NCI-H146 (cell line): ENCODE measurements at places on chromosomes 1 and 21.

GRCh38 chr1:37888022-37888700 is 28.8 kb upstream of the MTF1 start:
- no peak for DNase-seq

- no peak for DNase-seq
These were observed at the start of gene IL19 for GRCh38 chr1:206770531-206771337. Gene IL19, plus strand, starts transcription at chr1:206770773. Its CDS starts 65,890 bp downstream, at chr1:206836663.

DNA sequence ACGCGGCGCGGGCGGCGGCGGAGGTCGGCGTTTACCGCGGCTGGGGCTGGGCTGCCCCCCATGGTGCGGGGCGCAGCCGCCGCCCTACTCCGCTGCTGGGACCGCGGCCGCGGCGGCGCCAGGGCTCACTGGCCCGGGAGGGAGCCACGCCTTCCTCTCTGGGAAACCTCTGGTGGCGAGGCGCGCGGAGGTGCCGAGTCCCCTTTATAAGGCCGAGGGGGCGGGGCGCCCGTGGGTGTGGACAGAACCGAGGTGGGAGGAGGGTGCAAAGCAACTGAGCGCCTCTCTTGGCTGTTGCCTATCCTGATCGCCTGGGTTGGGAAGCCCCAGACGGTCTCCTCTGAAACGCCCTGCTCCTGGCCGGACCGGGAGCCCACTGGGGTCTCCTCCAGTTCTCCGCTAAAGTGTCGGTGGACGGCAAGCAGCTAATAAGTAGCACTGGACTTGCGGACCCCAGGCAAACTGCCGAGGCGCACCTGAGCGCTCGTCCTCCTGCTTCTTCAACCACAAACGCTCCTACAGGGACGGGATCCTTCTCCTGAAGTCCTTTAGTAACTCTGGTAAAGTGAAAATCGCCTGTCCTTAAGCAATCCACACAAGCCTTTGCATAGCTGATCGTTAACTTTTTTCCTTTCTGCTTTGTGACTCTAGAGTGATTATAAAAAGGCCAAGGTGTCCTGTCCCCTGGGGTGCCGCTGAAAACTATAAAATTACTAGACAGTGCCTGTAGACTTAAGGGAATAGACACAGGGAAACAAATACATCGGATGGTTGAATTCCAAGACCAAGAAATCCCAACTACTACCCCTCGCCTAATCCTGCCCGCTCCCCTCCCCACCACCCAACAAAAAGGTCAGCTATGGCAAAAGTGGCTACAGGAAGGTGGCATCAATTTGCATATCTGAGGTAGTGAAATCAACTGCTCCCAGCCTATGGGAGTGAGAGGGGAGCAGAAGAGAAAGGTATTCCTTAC is at the start of gene PTGER3:
PTGER3 (minus strand) TSS at position 182 of the 973 bp plus-strand sequence. CDS start 239 bp downstream, outside the sequence.
- peak; percentile 88 for DNase-seq

DNA sequence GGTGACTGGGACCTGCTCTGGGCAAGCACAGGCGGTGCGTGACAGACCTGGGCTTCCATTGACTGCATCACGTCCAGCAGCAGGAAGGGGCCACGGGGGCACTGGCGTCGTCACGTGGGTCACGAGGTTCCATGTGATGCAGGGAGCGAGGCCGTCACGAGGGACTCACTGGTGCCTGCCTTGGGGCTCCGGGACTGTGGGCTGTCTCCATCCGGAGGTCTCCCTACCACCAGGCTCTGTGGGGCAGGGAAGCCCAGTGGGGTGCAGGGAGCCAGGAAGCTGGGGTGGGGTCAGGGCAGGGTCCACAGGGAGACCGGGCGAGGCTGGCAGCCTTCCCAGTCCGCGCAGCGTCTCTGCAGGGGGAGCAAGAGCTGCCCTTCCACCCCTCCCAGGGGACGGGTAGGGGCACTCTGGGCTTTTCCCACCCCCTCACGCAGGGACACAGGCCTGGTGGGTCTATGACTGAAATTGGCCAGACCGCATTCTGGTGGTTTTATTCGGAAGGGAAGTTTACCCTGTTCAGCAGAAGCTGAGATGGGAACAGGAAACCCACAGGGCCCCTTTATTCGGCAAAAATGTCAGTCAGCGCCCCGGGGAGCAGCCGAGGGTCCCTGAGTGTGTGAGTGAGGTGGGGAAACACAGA is 416 bp upstream of the TNFRSF14 start:
- peak; percentile 14 for DNase-seq

GRCh38 chr1:22222723-22223122 is 79.8 kb upstream of the WNT4 start:
- no peak for DNase-seq

- no peak for DNase-seq
These were observed 2.9 kb downstream of the C1QA start for GRCh38 chr1:22639286-22639685.

DNA sequence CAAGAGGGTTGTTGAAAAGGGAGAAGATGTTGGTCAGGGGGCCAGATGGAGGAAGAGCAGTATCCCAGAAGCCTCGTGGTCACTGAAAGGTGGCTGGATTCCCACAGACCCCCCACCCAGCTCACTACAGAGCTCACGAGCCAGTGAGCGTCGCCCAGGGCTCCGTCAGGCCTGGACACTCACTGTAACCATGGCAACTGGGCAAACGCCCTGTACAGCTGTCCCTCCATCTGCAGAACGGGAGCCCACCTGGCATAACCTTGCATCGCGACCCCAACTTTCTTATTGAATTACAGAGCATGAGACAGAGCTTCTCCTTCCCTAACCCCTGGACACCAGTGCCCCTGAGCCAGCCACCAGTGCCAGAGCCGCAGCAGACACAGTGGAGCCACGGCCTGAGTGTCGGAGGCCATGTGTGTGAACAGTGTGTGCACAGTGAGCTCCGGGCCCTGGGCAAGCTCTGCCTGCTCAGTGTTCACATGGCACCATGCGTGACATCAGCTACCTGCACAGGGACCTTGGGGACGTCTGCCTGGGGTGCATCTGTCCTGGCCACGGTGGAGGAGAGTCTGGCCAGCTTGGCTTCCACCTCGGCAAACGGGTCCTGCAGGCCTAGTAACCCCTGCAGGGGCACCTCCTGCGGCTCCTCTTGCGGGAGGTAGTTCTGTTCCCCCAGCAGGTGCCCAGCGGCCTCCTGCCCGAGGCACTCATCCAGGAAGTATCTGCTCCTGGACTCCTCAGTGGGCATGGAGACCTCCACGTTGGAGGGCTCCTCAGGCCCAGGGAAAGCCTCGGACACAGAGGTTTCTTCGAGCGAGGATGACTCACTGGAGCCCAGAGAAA is 25.9 kb upstream of the DDOST start:
- DNase-seq: peak; percentile 4

DNA sequence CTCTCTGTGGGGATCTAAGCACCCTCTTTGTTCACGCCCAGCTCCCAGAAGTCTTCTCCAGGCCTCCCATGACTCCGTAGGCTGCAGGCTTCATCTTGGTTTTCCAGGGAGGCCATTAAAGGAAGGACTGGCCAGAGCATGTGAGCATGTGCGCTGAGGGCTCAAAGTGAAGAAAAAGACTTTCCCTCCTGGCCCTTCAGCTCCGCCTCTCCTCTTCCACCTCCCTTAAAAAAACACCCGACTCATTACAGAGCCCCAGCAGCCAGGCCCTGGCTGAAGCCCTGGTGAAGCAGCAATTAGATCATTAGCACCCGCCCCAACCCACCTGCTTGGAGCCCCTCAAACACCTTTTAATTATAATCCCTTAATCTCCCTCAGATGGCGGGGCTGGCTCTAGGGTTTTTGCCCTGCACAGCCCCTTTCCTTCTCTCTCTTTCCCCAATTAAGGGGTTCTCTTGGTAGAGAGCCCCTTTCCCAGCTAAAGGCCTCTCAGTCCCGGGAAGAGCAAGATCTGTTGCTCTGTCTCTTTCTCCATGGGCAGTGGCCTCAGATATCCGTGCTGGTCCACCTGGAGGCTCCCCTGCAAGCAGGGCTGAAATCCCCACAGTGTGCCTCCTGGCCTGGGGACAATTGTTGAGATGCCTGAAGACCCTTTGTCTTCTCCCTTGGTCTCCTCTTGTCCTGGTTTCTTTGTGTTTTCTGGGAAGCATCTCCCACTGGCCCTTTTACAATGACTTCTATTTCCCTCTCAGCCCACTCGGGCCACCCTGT is 30.5 kb downstream of the RHBG start:
- DNase-seq: peak; percentile 11

DNA sequence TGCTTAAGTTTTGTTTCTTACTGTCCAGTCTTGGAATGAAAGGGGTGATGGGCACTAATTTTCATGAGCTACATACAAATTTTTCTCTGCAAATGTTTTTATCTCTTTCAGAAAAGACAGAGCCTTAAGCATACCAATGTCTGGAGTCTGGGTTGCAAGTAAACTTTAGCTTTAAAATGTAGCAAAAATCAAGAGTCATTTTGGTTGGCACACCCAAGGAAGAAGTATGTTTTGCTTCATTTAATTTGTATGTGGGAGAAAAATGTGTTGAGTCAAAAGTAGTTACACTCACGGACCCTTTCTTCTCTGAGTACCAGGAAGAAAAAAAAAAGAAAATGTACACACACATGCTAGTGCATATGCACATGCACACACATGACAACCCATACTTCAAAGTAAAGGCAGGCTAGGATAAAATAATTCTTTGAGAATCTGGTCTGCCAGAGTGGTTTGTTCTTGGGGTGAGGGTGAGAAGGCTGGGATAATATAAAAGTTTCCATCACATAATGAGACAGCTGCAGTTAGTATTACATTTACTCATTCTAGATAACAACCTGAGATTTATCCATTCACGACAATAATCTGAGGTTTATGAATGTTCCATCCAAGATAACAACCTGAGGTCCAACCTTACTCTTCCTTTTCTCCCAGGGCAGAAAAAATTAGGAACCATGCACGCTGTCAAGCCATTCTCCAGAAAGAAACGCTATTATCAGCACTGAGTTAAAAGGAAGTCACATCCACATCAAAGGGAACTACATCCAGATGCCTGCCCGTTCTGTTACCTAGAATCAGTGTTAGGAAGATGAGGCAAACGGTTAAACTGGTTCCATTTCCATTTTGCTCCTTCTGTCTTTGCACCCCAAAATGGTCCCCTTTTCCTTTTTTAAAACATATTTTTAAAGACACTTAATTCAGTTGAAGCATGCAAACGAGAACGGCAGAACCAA is 9.3 kb downstream of the DPYD start:
- DNase-seq: no peak

DNA sequence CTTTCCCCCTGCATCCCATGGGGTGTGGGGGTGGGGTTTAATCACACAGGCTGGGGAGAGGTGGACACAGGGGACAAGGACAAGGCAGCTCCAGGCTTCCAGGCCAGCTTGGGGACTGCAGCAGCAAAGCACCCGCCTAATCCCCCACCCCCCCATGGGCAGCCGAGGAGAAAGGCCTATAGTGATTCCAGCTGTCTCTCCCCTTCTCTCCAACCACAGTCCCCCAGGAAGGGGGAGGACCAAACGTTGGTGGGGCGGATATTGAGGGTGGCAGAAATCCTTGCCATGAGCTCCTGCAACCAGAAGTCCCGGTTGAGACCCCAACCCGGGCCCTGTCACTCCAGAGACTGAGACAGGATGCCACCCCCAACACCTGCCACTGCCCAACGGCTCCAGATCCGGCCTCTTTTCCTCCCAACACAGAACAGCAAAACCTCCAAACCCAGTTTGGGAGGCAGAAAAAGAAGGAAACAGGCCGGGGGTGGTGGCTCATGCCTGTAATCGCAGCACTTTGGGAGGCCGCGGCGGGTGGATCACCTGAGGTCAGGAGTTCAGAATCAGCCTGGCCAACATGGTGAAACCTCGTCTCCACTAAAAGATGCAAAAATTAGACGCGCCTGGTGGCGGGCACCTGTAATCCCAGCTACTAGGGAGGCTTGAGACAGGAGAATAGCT is 1.7 kb downstream of the EPHA2 start:
- DNase-seq: no peak

DNA sequence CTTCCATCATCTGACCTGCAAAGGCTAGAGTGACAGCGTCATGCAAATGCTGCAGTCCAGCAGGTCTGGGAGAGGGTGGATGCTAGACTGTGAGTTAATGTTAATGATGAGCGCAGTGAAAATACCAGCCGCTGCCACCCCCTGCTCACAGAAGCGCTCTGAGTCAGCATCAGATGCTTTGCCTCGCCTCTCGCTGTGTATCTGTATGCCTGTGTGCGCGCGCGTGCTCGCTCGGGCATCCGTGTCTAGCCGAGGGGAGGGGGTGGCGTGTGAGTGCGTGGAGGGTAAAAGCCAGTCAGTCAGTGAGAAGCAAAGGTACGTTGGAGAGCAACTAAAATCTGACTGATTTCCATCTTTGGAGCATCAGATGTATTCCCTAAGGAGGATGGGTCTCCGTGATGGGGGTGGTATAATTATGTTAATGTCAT is 858.7 kb downstream of the USP25 start:
- no peak for DNase-seq

DNA sequence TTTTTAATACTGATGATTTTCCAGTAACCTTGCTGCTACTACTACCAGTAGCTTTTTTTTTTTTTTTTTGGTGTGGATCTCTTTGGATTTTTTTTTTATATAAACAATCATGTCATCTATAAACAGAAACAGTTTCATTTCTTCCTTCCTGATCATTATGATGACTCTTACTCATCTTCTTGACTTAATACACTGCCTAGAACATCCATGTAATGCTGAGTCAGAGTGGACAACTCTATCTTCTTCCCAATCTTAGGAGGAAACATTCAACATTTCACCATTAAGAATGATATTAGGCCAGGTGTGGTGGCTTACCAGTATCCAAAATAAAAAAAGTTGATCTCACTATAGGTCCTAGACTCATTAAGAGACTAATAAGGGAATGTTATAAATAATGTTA is 69.1 kb downstream of the RUSC1 start:
- DNase-seq: no peak

GRCh38 chr1:49111931-49112330 is 335.2 kb upstream of the BEND5 start:
- DNase-seq: no peak

DNA sequence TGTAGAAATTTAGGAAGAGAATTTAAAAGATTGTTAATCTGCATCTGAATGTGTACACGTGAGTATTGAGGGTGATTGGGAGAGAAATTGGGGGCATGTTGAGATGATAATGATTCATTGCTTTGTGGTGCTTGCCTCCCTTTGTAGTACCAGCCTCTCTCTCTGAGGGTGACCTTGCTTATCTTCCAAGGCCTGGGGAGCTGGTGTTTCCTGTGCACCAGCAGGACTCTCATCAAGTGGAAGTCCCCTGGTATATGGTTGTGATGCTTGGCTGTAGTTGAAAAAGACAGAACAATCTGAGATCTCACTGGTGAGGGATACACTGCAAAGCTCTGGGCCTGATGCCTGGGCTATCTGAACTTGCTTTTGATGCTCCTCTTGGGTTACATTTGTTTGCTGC is 4.0 kb downstream of the TCHHL1 start:
- no peak for DNase-seq

GRCh38 chr1:76371941-76372340 is 297.4 kb downstream of the ST6GALNAC3 start:
- DNase-seq: no peak

DNA sequence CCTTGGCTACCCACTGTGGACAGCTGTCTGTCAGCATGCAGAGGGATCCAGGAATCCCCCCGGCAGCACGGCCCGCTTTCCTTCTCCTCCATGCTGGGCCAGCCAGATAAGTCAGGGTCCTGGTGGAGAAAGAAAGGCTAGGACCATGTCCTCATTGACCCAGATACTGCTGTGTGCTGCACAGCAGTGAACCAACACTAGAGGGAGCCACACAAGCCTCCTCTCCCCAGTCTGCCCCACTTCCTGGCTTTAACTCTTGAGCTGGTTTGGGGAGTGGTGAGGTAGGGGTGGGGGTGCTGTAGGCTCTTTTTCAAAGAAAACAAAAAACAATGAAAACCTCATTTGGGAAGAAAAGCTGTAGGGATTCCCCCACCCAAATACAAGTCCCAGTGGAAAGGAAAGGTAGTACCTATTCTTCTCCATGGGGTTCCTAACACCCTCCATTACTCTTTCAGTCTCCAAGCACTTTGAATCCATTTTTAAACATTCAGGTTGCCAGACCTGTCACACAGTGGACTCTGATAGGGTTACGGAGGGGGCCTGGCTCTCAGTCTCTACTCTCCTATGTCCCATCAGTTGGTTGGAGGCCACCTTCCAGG is 84.9 kb upstream of the CD1D start:
- no peak for DNase-seq
